ENCODE measurements at places on chromosomes 11 and 22. TPM values are rescaled to one million over a fixed set of nuclear protein-coding genes. Genes with fewer than 3 reads are reported as not detected.

PHETA2 gene
- total RNA-seq: 12.8 TPM

MUC5B gene
- 57.5 TPM for total RNA-seq

CSRP3 gene
- not detected for total RNA-seq

PLAAT5 gene
- 2.2 TPM for total RNA-seq

CRYAB gene
- total RNA-seq: 72.5 TPM

EXPH5 gene
- total RNA-seq: 34.9 TPM

TUBA8 gene
- 1.3 TPM for total RNA-seq

SYCE3 gene
- total RNA-seq: not detected

OR2AG2 gene
- total RNA-seq: 0.09 TPM

HBB gene
- 323 TPM for total RNA-seq

IRAG1 gene
- 12.9 TPM for total RNA-seq

SCGB2A2 gene
- not detected for total RNA-seq

MCHR1 gene
- total RNA-seq: not detected

MUC6 gene
- 0.09 TPM for total RNA-seq

- DNase-seq: no peak
These were observed 56.8 kb downstream of the MTMR2 start for GRCh38 chr11:95867105-95867504.

DNA sequence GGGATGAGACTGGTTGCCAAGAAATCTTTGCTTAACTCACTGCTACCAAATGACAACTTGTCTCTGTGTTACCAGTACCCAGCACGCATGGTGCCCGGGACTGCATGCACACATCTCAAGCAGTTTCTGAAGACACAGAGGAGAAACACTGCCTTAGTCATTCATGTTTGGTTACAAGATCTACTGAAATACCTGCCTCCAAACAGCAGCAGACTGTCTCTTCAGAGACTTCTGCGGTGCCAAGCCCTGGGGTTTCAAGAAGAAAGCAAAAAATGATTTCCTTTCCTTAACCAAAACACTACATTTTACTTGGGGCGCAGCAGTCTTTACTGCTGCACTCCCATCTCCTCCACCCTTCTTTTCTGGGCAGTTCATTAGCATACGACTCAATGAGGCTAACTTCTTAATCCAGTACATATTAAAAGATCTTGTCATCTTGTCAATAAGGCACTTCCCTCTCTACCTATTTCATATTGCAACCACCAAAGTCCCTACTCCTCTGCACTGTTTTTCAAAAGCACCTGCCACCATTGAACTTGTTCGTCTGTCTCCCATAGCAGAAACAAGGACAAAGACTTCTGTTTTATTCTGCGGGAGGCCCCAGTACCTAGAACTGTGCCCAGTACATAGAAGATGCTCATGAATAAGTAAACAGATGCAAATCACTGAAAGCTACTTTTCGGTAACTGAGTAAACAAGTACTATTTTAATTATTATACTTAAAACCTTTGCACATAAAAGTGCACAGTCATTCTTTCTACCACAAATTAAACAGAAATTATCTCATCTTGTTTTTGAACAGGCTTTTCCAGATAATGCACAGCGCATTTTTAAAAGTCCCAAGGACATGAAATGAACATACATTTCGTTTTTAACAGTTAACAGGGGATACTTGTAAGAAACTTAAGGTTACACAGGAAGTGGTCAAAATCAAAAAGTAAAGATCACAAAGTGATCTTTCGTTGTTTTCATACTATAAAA is 4.0 kb downstream of the NAP1L4 start:
- no peak for DNase-seq

DNA sequence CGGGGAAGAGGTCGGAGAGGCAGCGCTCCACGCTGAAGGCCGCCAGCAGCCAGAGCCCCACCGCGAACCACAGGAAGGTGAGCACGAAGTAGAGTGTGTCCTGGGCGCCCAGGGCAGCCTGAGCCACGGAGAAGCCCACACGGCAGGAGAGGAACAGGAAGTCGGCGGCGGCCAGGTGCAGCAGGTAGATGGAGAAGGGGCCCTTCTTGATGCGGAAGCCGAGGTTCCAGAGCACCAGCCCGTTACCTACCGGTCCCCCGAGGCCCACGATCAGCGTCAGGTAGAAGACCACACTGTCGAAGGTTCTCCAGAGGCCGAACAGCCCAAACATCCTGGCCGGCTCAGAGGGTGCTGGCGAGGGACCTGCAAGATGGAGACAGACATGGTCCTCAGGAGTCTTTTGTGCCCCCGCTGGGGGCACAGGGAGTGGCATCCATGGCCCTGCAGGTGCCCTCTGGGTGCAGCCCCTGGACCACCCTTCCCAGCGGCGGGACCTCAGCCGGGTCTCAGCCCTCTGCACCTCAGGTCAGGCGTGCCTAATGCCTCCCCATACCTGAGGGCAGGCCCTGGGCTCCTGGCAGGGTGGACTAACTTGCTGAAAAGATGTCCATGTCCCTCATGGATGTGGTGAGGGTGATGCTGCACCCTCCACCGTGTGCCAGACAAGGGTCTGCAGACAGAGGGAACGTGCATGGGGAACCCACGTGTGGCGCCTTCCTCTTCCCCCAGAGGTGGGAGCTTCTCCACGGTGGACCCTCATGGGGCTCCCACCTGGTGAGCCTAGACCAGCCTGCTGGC is at the start of gene MRGPRG:
Gene MRGPRG, minus strand, starts transcription at position 331 of the 798 bp plus-strand sequence. Its CDS starts 0 bp downstream, at position 331.
- DNase-seq: no peak

DNA sequence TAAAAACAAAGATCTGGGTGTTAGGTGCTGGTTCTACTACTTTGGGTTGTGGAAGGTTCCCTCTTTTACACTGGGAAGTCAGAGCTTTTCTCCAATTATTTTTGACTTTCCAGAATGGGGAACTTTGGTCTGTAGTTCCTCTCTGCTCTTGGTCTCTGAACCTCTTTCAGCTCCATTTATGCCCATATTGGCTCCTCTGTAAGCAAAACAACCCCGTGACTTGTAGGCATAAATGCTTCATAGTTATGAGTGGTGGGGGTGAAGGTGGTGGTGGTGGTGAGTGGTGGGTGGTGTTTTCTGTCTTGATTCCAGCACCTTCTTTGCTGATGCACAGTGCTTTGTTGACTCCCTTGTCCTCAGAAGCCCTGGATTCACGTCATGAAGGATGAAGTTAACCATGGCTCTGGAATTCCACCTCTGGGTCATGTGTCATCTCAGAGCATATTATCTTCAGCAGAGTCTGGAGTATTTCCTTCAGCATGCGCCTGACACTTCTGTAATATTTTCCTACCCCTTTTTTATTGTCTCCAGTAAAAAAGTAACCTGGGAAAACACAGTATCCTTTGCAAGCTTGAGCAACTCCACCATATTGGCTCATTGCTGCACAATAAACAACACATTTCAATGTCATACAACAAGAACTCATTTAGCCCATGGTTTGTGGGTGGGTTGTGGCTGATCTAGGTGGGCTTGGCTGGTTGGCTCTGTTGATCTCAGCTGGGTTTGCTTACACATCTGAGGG is 24.1 kb upstream of the GRK3 start:
- DNase-seq: no peak

DNA sequence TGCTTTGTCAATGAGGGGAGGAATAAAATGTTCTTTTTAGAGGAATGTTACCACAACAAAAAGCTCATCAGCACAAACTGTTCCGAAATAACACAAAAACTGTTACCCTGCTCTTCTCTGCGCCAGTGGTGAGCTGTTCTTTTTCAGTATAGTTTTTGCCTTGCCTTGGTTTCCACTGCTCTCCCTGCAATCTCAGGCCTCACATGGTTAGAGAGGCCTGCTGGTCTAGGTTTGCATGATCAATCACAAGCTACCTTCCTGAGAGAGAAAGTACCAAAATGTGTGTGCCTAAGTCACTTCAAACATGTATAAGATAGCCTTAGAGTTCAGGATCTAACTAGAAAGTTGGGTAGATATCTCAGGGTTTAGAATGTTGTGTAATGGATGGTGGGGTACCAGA is 114.6 kb downstream of the STIM1 start:
- DNase-seq: no peak

GRCh38 chr11:36724742-36725385 is 126.8 kb upstream of the RAG2 start:
- DNase-seq: no peak

GRCh38 chr22:19180740-19181410 is 2.3 kb upstream of the SLC25A1 start:
- DNase-seq: no peak

GRCh38 chr11:118634431-118635236 is 27.2 kb downstream of the PHLDB1 start:
- DNase-seq: peak; percentile 85

GRCh38 chr11:41826085-41826484 is 366.6 kb upstream of the LRRC4C start:
- DNase-seq: no peak

- no peak for DNase-seq
These were observed 311.5 kb downstream of the MN1 start for GRCh38 chr22:27490080-27490479.

DNA sequence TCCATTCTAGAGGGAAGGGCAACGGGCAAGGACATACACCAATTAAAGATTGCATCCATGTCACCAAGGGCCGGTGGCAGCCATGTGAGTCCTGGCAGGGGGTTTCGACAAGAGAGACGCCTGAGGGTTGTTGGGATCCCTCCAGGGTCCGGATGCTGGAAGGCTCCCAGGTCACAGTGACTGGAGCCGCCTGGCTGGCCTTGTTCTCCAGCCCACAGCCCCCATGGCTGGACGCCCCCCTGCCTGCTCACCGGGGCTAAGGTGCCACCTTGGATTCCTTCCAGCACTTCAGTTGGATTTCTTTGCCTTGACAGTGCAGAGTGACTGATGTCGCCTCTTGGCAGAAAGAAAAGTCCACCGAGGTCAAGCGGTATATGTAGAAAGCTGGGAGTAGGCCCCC is 42.6 kb downstream of the ANO1 start:
- DNase-seq: no peak

DNA sequence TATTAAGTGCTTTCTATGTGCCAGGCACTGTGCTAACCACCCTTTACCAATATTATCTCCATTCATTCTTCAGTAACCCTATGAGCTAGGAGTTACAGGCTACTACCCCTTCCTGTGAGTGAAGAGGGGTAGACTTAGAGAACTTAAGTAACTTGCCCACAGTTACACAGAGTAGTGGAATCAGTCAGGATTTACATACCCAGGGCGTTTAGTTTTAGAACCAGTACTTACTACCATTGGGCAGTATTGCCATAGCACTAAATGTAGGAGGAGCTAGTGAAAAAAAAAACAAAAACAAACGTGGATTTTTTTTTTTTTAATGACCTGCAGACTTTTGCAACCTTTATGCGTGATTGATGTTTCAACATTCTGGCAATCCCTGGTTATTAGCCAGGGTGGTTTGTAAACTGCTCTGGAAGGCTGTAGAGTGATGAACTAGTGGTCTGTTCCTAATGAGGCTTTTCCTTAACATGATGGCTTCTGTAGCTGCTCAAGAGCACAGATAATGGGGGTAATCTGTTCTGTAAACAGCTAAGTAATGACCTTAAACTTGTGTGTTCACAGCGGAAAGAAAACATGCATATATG is 11.4 kb downstream of the TBCEL start:
- no peak for DNase-seq

- no peak for DNase-seq
These were observed 128.3 kb downstream of the CRYBB2 start for GRCh38 chr22:25347752-25348102.

DNA sequence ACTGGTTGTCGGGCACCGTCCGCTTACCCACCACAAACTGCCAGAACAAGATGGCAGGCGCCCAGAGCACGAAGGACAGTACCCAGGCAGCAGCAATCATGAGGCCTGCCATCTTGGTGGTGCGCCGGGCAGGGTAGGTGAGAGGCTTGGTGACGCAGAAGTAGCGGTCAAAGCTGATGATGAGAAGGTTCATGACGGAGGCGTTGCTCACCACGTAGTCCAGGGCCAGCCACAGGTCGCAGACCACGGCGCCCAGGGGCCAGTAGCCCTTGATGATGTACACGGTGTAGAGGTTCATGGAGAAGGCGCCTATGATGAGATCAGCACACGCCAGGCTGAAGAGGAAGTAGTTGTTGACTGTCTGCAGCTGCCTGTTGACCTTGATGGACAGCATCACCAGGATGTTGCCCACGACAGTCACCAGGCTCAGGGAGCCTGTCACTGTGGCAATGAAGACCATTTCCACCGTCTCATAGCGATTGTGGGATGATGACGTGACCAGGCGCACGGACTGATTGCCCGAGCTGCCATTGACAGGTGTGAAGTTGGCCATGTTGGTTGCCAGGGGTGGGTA is 4.6 kb downstream of the MDK start:
- DNase-seq: no peak

GRCh38 chr22:47357086-47357485 is 594.6 kb downstream of the TBC1D22A start:
- DNase-seq: no peak

DNA sequence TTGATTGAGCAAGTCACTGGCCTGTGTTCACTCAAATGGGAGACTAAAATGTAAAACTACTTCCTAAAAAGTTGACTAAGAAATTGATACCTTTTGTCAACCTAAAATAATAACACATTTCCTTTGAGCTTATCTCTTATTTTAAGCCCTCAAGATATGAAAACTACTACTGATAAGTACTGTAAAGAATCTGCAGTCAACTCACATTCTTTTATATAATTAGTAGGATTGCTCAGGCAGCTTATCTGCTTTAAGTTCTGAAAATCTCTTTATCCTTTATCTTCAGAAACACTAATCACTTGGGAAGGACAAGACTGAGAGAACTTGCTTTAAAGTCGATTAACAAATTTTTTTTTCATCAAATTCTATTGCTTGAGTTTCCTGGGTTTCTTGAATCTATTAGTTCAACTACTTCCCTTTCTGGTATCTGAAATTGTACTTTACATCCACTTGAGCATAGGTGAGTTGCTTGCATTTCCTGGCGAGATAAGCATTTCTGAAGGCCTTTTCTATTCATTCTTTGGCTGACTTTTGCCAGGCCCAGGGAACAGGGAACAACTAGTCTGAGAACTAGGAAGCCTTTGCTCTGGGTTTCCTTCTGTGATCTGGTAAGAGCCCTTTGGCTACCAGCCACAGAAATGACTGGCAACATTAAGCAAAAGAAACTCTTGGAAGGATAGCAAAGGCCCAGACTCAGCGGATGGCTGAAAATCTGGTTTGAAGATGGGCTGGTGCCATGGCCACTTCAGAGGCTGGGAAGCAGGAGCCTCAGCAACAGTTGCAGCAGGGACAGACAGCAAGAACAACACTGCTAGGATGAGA is 19.3 kb upstream of the CSRP3 start:
- DNase-seq: no peak

- DNase-seq: peak; percentile 41
These were observed 110.8 kb downstream of the WNT7B start for GRCh38 chr22:45866126-45866645.

GRCh38 chr11:134557571-134558257 is 145.7 kb upstream of the B3GAT1 start:
- DNase-seq: no peak

DNA sequence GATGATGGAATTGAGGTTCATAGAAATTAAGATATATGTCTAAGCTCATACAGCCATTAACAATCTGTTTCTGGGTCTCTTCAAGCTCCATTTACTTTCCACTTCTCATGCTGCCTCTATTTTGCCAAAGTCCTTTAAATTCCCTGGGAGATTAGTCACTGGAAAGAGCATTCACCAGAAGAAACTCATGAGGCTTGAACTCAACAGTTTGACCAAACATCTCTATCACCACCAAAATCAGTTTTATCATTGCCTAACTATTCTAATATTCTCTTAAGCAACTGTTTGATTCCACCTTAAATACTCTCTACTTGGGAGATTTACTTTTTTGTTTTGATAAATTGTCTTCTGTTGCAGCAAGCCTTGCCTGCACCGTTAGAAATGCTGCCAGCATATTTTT is 881.3 kb downstream of the KCNA4 start:
- no peak for DNase-seq
